Astrocyte (in vitro differentiated cells and primary cell): ENCODE measurements at places on chromosomes 3 and 15. TPM values are rescaled to one million over a fixed set of nuclear protein-coding genes. Genes with fewer than 3 reads are reported as not detected.

The ULK3 gene
- total RNA-seq: 14.2 and 15.6 TPM in 2 replicates

The FBXO40 gene
- total RNA-seq: not detected in 2 replicates

The TNFSF10 gene
- 1.8 and 6.1 TPM in 2 replicates for total RNA-seq

The DNAH12 gene
- total RNA-seq: 0.23 and 0.36 TPM in 2 replicates

The GPR15 gene
- not detected in 2 replicates for total RNA-seq

The PPP1R14D gene
- not detected in 2 replicates for total RNA-seq

The THRB gene
- 6.8 and 8.5 TPM in 2 replicates for total RNA-seq

The SETD2 gene
- total RNA-seq: 41.4 and 46.5 TPM in 2 replicates

The FOXL2NB gene
- total RNA-seq: 3.9 and 5.2 TPM in 2 replicates

The PATL2 gene
- total RNA-seq: 0.41 and 1.2 TPM in 2 replicates

The LACTB gene
- total RNA-seq: 29.8 and 37.2 TPM in 2 replicates
